ENCODE measurements at places on chromosomes 2 and 18. TPM values are rescaled to one million over a fixed set of nuclear protein-coding genes. Genes with fewer than 3 reads are reported as not detected.

DNA sequence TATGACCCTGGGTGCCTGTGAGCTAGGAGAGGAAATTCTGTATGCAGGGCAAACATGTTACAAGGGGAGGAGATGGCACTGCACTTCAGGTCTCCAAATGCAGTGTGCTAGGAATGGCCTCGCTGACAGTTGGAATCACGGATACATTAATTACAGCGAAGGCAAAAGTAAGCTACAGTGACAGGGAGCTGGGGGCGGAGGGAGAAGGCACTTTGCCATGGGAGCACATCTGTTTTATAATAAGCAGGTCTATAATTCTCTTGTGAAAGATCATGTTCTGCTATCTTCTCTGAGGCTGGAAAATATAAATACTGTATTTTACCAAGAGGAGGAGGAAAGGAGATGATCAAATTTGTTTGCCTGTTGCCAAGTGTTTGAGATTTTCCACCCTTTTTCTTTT is 56.3 kb upstream of the FZD5 start:
- peaks cover 5% of the 10 kb centered on the region for H3K36me3 ChIP-seq
- no peak for DNase-seq
- H3K27ac ChIP-seq, result no peak overlapping the region
- no peak overlapping the region for H3K4me3 ChIP-seq

GRCh38 chr2:149089068-149089467 is 50.6 kb downstream of the LYPD6B start:
- no peak overlapping the region for H3K27ac ChIP-seq
- no peaks in the 10 kb centered on the region for H3K36me3 ChIP-seq
- H3K27me3 ChIP-seq, result no peaks in the 10 kb centered on the region
- H3K4me1 ChIP-seq, result peaks cover 11% of the 10 kb centered on the region

DNA sequence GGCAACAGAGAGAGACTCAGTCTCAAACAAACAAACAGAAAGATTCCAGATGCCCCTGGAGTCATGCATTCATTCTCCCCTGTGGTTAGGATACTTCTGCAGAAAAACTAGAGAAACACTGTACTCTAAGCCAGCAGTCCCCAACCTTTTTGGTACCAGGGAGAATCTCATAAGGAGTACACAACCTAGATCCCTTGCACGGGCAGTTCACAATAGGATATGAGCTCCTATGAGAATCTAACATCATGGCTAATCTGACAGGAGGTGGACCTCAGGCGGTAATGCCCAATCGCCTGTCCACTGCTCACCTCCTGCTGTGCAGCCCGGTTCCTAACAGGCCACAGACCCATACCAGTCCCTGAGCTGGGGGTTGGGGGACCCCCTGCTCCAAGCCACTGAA is 18.3 kb downstream of the PSME4 start:
- no peaks in the 10 kb centered on the region for H3K27me3 ChIP-seq
- DNase-seq, result no peak
- no peak overlapping the region for H3K27ac ChIP-seq
- peaks cover 5% of the 10 kb centered on the region for H3K36me3 ChIP-seq
- no peak overlapping the region for H3K4me3 ChIP-seq

The B3GNT7 gene
- 73.7 TPM for total RNA-seq

DNA sequence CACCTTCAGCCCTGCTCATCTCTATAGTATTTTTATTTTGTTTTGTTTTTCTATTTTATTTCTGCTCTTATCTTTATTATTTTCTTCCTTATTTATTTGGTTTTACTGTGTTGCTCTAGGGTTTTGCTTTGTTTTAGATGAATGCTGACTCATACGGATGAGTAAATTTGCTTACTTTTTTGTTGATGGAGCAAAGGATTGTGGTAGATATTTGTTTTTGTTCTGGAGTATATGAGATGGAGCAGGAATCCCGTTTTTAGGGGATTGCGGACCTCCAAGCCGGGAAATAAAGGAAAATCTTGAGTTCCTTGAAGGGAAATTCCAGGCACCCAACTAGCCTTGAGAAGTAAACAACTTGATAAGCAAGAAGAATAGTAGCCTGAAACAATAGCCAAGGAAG is 15.3 kb upstream of the COLEC12 start:
- H3K36me3 ChIP-seq, result no peaks in the 10 kb centered on the region
- no peak for DNase-seq
- H3K4me1 ChIP-seq, result peaks cover 14% of the 10 kb centered on the region
- no peaks in the 10 kb centered on the region for H3K27me3 ChIP-seq

GRCh38 chr2:102112692-102113665 is 29.6 kb upstream of the IL1R1 start:
- H3K27me3 ChIP-seq, result no peaks in the 10 kb centered on the region
- peak overlapping the region; percentile 41 for H3K27ac ChIP-seq
- H3K4me1 ChIP-seq, result peaks cover 43% of the 10 kb centered on the region
- no peaks in the 10 kb centered on the region for H3K36me3 ChIP-seq
- no peak for DNase-seq

The PLEK gene
- 29.0 TPM for total RNA-seq

- H3K4me1 ChIP-seq, result peaks cover 5% of the 10 kb centered on the region
- no peaks in the 10 kb centered on the region for H3K36me3 ChIP-seq
- no peaks in the 10 kb centered on the region for H3K27me3 ChIP-seq
- no peak for DNase-seq
Measured at GRCh38 chr2:46841621-46842020, 74.0 kb downstream of the MCFD2 start.

The TBR1 gene
- total RNA-seq, result not detected

GRCh38 chr2:72985891-72986683 is 68.8 kb downstream of the EMX1 start:
- no peaks in the 10 kb centered on the region for H3K36me3 ChIP-seq
- no peaks in the 10 kb centered on the region for H3K27me3 ChIP-seq
- H3K27ac ChIP-seq, result no peak overlapping the region
- DNase-seq, result peak; percentile 22

GRCh38 chr18:46421973-46422551 is 235.0 kb downstream of the LOXHD1 start:
- no peaks in the 10 kb centered on the region for H3K36me3 ChIP-seq
- H3K4me3 ChIP-seq, result no peak overlapping the region
- no peak overlapping the region for H3K27ac ChIP-seq
- H3K4me1 ChIP-seq, result peaks cover 5% of the 10 kb centered on the region
- no peak for DNase-seq

DNA sequence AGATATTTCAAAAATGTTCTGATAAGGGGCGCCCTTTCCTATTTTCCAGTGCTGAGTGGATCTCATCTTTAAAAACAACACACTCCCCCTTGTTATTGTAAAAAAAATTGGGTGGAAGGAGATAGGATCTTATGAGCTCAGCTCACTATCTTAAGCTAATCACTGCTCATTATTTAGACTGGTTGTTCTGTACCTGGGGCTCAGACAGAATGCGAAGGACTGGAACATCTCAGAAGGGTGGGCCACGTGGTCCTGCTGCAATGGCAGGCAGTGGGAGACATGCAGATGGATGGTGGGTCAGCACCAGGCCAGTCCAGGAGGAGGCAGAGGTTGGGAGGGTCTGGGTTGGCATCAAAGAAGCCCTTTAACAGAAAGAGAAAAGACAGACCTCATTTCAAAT is 48.3 kb upstream of the GPR155 start:
- no peak for DNase-seq
- H3K27ac ChIP-seq, result no peak overlapping the region
- H3K27me3 ChIP-seq, result no peaks in the 10 kb centered on the region
- H3K36me3 ChIP-seq, result no peaks in the 10 kb centered on the region

The FAM161A gene
- 3.7 TPM for total RNA-seq

- no peaks in the 10 kb centered on the region for H3K27me3 ChIP-seq
- peak; percentile 66 for DNase-seq
- H3K4me1 ChIP-seq, result no peaks in the 10 kb centered on the region
- no peak overlapping the region for H3K4me3 ChIP-seq
- no peaks in the 10 kb centered on the region for H3K36me3 ChIP-seq
- H3K27ac ChIP-seq, result peak overlapping the region; percentile 10
Measured at GRCh38 chr2:40418614-40419363, 33.1 kb downstream of the SLC8A1 start.

GRCh38 chr2:39435741-39436591 is 1.1 kb downstream of the MAP4K3 start:
- no peaks in the 10 kb centered on the region for H3K27me3 ChIP-seq
- no peaks in the 10 kb centered on the region for H3K36me3 ChIP-seq
- peaks cover 56% of the 10 kb centered on the region for H3K4me1 ChIP-seq
- peak overlapping the region; percentile 98 for H3K27ac ChIP-seq

GRCh38 chr2:165055082-165055851 is 99.9 kb upstream of the SLC38A11 start:
- H3K4me1 ChIP-seq, result no peaks in the 10 kb centered on the region
- H3K27me3 ChIP-seq, result no peaks in the 10 kb centered on the region
- H3K4me3 ChIP-seq, result no peak overlapping the region
- H3K27ac ChIP-seq, result no peak overlapping the region
- peak; percentile 10 for DNase-seq
- no peaks in the 10 kb centered on the region for H3K36me3 ChIP-seq

The CNTNAP5 gene
- 0.06 TPM for total RNA-seq

GRCh38 chr2:112156152-112156986 is 18.2 kb downstream of the FBLN7 start:
- H3K27ac ChIP-seq, result no peak overlapping the region
- no peak for DNase-seq
- peaks cover 5% of the 10 kb centered on the region for H3K4me1 ChIP-seq
- no peaks in the 10 kb centered on the region for H3K27me3 ChIP-seq
- H3K36me3 ChIP-seq, result no peaks in the 10 kb centered on the region

GRCh38 chr18:67864677-67865340 is 348.3 kb upstream of the DSEL start:
- no peak overlapping the region for H3K27ac ChIP-seq
- no peaks in the 10 kb centered on the region for H3K27me3 ChIP-seq
- H3K36me3 ChIP-seq, result no peaks in the 10 kb centered on the region
- DNase-seq, result no peak

- no peak overlapping the region for H3K4me3 ChIP-seq
- DNase-seq, result no peak
- no peaks in the 10 kb centered on the region for H3K27me3 ChIP-seq
- H3K4me1 ChIP-seq, result peaks cover 5% of the 10 kb centered on the region
- H3K36me3 ChIP-seq, result no peaks in the 10 kb centered on the region
- H3K27ac ChIP-seq, result no peak overlapping the region
Measured at GRCh38 chr2:13819896-13820295, 812.6 kb upstream of the LRATD1 start.

The ADCYAP1 gene
- 0.12 TPM for total RNA-seq

The SLC1A4 gene
- total RNA-seq, result 27.4 TPM

GRCh38 chr2:55309446-55309845 is 40.4 kb upstream of the MTIF2 start:
- no peaks in the 10 kb centered on the region for H3K4me1 ChIP-seq
- no peak overlapping the region for H3K4me3 ChIP-seq
- H3K27ac ChIP-seq, result no peak overlapping the region
- DNase-seq, result no peak
- no peaks in the 10 kb centered on the region for H3K27me3 ChIP-seq
- H3K36me3 ChIP-seq, result peaks cover 5% of the 10 kb centered on the region

DNA sequence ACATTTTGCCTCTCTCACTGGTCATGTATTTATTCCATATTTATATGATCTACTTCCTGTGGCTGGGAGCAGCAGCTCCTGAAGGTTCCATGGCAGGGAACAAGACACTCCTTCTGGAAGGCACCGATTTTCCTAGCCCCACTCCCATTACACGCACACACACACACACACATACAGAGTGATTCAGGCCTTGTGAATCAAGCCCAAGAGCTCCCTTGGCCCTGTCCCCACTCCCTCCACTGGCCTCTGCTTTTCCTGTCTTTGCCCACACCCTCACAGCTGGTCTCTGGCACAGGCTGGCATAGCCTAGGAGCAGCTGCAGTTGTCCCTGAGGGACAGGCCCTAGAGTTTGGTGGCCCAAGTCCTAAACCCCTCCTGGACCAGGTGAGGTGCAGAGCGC is 201.7 kb downstream of the NAPG start:
- H3K27ac ChIP-seq, result no peak overlapping the region
- no peaks in the 10 kb centered on the region for H3K4me1 ChIP-seq
- peaks cover 41% of the 10 kb centered on the region for H3K36me3 ChIP-seq
- no peak overlapping the region for H3K4me3 ChIP-seq

DNA sequence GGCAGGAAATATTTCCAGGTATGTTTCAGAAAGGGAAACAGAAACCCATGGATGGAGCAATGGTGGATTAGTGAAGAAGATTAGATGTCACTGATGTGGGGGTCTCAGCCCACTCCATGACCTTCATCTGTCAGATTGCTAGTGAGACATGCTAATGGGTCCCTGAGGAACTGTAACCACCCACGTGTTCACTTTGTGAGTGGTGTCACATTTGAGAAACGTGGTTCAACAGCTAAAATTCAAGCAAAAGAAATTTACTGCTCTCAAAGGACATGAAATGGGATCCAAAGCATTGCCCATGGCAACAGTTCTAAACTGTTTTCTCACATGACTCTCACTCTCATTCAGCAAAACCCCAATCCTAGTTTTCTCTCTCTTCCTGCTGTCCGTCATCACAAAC is 776.1 kb downstream of the ERBB4 start:
- DNase-seq, result no peak
- no peak overlapping the region for H3K4me3 ChIP-seq
- no peaks in the 10 kb centered on the region for H3K36me3 ChIP-seq
- H3K27ac ChIP-seq, result no peak overlapping the region
- H3K4me1 ChIP-seq, result no peaks in the 10 kb centered on the region

- H3K27me3 ChIP-seq, result no peaks in the 10 kb centered on the region
- H3K4me3 ChIP-seq, result no peak overlapping the region
- H3K27ac ChIP-seq, result no peak overlapping the region
- H3K4me1 ChIP-seq, result no peaks in the 10 kb centered on the region
Measured at GRCh38 chr18:43648002-43648401, 370.7 kb upstream of the SYT4 start.

The CD226 gene
- total RNA-seq, result 2.5 TPM

DNA sequence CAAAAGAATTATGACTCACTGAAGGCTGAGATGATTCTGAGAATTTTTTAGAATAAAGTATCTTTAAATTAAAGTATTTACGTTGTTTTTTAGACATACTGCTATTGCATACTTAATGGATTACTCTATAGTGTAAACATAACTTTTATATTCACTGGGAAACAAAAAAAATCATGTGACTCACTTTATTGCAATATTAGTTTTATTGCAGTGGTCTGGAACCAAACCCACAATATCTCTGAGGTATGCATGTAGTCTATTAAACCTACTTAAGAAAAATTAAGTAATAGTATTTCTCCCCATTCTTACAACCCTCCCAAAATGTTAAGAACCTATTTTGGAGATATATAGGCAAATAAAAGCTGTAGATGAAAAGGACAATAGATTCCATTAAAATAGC is 142.9 kb upstream of the ZNF521 start:
- H3K4me1 ChIP-seq, result no peaks in the 10 kb centered on the region
- no peak for DNase-seq
- H3K36me3 ChIP-seq, result no peaks in the 10 kb centered on the region
- no peak overlapping the region for H3K27ac ChIP-seq

GRCh38 chr2:199979832-199980628 is 24.6 kb downstream of the MAIP1 start:
- no peaks in the 10 kb centered on the region for H3K36me3 ChIP-seq
- no peak overlapping the region for H3K4me3 ChIP-seq
- H3K4me1 ChIP-seq, result no peaks in the 10 kb centered on the region
- no peak overlapping the region for H3K27ac ChIP-seq
- DNase-seq, result peak; percentile 88

Data from lung (tissue), 17 donors.